ENCODE measurements at places on chromosomes 3 and 15.

DNA sequence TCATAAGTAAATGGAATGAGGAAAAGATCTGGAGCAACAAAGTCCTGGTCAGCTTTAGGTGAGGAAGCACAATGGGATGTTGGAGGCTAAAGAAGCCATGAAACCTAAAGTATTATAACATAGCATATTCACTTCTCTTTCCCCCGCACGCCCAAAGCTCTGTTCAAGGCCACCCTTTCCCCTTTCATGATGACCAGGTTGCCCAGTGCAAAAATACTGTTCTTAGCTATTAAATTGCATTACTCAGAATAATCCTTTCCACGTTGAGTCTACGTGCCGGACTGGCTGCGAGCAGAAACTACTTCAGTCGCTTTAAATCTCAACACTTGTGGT is 589 bp upstream of the MAPKBP1 start:
- DNase-seq, result no peak

GRCh38 chr3:23710555-23710954 is 95.2 kb upstream of the UBE2E1 start:
- no peak for DNase-seq

DNA sequence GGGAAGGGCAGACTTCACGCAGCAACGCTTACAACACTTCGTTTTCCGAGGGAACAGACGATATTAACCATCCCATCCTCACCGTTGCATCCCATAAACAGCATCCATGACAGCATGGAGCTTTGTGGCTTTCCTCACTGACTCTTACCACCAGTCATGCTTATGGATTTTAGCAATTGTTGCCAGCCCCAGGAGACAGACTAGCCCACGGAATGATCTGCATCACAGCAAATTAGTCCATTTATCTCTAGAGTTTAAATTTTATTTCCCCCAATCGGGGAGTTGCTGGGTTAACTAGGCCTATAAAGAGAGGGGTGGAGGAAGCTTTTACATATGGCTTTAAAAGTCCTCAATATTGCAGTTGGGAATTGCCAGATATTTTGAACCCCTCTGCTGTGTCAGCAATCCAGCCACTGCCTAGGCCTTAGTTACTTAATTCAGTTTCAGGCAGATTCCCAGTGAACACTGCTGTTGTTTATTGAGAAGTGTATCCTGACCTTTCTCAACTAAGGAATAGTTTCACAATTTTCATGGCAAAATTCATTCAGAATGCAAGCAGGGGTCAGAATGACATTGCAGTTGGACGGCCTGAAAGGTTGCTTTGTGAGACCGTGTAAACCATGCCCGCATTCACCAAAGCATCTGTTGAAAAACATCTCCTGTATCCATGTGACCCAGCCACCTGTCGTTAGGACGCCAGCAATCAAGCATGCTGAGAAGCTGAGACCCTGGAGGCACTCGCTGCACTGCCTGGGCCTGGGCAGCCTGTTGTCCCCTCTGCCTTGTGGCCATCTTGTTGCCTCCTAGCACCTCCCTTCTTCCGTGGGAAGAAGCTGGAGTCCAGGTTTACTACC is 397.4 kb upstream of the TPM1 start:
- no peak for DNase-seq

DNA sequence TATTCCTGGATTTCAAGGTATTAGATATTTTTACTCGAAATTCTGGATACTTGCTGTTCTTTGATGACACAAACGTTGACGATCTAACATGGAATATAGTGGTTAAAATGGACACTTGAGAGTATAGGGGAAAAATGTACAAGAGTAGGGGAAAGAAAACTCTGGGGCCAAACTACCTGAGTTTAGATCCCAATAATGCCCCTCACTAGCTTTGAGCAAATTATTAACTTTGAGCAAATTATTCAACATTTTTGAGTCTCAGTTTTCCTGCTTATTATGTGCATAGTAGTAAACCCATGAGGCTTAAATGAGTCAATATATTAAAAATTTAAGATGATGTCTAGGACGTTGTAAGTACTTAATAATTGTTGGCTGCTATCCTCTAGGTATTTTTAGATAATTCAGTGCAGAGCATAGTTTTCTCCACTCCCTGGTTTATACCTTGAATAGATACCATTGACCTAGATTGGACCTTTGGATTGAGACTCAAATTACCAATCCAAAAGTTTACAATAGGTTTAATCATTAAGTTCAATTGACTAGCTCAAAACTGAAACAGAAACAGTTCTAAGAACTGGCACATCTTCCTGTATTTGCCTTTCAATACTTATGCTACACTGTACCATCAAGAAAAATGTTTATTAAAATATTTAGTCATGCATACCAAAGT is 4.5 kb downstream of the ADGRG7 start:
- DNase-seq, result no peak

DNA sequence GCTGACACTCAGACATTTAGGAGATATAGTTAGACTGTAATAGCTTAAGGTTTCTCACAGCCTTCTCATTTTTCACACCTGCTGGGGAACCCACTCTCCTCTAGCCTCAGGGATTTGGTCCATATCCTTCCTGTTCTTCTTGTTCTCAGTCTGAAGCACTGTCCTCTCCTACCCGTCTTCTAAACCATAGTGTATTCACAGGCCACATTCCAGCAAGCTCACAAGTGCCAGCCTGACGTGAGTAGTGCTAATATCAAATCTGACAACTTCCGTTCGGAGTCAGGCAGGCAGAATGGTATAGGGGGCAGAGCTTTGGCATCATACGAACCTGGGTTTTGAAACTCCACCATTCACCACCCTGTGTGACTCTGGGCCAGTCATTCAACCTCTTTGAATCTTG is 6.9 kb upstream of the CA12 start:
- DNase-seq, result no peak

DNA sequence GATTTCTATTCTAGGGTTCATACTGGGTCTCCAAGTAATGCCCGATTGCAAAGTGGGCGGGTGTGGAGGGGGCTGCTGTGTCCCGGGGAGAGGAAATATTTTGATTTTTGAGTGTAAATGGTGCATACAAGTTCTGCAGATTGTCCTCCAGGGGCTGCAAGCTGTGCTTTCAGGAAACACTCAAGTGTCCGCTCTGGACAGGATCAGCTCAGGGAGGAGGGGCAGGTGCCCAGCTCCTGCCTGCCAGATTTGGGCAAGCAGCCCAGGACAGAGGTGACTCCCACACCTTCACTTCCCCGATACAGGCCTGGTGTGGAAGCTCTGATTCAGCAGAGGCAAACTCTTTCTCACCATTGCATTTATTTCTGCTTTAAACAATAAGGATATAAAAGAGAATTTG is 142.7 kb downstream of the ALDH1A2 start:
- no peak for DNase-seq

DNA sequence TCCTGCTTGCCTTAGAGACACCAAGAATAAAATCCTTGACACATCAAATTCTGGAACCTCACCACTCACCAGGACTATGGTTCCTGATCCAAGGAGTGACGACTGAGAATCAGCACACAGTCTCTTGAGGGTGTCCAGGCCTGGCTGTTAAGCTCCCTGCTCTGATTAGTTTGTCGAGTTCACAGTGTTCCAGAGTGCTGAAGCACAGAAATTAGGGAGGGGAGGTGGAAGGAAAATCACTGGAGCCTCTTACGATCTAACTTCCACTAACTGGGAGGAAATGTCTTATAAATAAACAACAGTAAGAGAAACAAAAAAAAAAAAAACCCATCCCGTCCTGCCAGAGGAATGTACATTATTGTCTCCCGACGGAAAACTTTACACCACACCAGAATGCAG is 330.2 kb downstream of the TIGIT start:
- DNase-seq, result no peak

GRCh38 chr15:63979262-63979793 is 67.0 kb downstream of the DAPK2 start:
- DNase-seq, result no peak

- DNase-seq, result no peak
These were observed 92.7 kb upstream of the PLXND1 start for GRCh38 chr3:129699199-129699598.

DNA sequence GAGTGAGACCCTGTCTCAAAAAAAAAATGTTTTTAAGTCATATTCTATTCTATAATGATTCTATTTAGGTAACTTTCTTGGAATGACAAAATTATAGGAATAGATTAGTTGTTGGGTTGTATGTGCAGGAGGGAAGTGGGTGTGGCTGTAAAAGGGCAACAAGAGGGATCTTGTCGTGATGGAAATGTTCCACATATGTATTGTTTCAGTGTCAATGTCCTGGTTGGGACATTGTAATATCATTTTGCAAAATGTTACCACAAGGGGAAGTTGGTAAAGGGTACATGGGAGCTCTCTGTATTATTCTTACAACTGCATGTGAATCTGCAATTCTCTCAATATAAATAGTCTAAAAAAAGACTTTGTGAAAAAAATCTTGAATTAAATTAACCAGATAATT is 14.3 kb upstream of the ABHD5 start:
- no peak for DNase-seq

GRCh38 chr3:51968170-51968775 is 1.0 kb upstream of the PCBP4 start:
- DNase-seq, result no peak

DNA sequence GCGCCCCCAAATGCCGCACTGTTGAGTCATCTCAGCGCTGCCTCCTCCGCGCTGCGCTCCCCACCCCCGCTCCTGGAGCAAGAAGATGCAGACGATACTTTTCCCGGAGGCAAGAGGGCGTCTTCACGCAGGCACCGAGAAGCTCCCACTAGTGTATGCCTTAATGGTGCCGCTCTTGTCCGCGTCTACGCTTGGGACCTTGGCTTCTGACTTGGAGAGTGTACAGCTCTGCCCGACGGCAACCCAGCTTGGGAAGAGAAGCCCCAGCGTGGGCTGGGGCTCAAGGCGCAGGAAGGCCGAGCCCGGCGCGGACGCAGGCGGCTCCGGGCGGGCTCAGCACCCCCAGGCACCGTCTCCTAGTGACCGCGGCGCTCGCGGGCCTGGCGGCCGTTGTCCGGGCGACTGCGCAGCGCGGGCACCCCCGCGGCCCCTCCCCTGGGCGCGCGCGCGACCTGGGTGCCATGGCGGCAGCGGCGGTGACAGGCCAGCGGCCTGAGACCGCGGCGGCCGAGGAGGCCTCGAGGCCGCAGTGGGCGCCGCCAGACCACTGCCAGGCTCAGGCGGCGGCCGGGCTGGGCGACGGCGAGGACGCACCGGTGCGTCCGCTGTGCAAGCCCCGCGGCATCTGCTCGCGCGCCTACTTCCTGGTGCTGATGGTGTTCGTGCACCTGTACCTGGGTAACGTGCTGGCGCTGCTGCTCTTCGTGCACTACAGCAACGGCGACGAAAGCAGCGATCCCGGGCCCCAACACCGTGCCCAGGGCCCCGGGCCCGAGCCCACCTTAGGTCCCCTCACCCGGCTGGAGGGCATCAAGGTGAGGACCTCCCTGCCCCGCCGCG is at the start of gene P4HTM:
Gene P4HTM (plus strand): TSS at position 446 of the 840 bp plus-strand sequence. CDS start 16 bp downstream, at position 462.
- DNase-seq, result peak; percentile 44

- no peak for DNase-seq
These were observed 94.4 kb downstream of the SLCO3A1 start for GRCh38 chr15:91947683-91948608.

- no peak for DNase-seq
These were observed 684 bp upstream of the RPS27L start for GRCh38 chr15:63157891-63158431.

DNA sequence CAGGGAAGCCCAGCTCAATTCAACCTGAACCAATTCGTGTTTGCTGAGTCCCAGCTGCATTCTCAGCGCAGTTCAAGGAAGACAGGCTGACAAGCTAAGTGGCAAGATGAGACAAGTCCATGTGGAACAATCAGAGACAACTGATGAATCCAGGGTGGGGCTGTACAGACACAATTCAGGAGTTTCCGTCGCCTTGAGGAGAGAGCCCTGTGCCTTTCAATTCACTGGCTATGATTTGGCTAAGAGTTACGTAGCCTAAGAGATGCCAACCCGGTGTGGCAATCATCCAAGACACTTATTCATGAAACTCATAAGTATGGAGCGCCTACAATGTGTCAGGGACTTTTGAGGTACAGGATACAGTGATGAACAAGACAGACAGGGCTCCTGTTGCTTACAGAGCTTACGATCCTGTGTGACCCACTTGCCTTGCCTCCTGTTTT is 15.5 kb upstream of the ZBED2 start:
- no peak for DNase-seq

DNA sequence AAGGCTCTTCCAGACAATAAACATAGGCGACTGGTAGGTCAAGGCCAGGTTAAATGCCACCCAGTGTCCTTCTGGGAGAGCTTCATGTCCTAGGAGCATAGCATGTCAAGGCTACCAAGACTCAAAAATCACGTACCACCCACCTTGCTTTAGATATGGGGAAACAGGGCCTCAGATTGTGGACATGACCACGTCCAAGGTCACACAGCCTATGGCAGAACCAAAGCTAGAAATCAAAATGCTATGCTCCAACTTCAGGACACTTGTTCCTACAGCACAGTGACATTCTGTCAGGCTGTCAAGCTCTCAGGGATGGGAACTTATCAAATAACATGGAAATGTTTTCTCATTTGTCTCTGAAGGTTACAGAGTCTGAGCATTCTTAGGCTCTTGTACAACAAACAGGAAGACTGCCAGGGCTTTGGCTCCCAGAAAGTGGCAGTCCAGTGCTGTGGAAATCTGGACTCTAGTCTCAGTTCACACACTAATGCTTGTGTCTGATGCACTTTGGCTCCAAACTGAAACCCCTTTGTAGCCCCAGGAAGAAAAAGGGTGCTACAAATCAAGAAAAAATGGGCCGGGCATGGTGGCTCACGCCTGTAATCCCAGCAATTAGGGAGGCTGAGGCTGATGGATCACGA is 170.4 kb upstream of the LPP start:
- no peak for DNase-seq

- DNase-seq, result no peak
These were observed 1.3 kb downstream of the TOP2B start for GRCh38 chr3:25663347-25663868.

DNA sequence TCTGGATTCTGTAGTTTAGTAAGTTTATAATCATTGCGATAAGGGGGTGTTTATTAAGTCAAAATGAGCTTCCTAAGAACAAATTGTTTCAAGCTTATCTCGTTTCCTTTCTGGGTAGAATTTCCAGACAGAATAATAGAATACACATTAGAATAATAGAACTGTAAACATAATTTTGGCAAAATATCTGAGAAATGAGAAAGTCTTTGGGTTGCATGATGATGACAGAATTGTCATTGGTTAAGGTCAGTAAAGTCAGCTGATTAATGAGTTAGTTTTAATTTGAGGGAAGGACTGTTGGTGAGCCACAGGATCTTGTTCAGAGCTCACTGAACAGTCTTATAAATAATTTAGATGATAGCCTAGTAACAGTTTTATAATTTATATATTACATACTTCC is 10.2 kb downstream of the EIF2A start:
- DNase-seq, result no peak

GRCh38 chr3:24588629-24589512 is 94.2 kb upstream of the THRB start:
- no peak for DNase-seq

GRCh38 chr3:182133752-182134151 is 422.0 kb downstream of the SOX2 start:
- DNase-seq, result no peak

DNA sequence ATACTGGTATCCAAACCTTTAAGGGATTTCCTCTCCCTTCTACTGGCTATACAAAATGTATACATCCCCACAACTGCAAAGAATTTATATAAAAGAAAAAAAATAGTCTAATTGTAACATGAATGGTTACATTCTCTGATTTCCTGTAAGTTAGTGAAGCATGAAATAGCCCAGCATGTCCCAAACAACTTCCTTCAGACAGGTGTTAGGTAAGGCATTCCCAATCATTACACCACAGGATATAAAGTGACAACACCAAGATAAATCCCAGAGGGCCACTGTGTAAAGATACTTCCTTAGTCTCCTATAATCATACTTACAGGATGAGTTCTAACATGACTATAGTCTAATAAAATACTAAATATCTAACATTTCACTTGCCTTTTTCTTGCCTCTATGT is 7.6 kb downstream of the CMTM6 start:
- DNase-seq, result no peak
